Activated CD8-positive, alpha-beta T cell treated with anti-CD3 and anti-CD28 coated beads for 36 hours (primary cell): ENCODE measurements at places on chromosomes 1 and 21.

GRCh38 chr1:226982451-226983177 lies 42.5 kb downstream of the COQ8A start:
- no peak for DNase-seq

- no peak for DNase-seq
Measured at GRCh38 chr1:58575551-58576324, 1.3 kb downstream of the TACSTD2 start.

- DNase-seq, result no peak
Measured at GRCh38 chr21:36692835-36693488, 6.0 kb upstream of the SIM2 start.

GRCh38 chr1:929712-930632 lies 6.2 kb downstream of the SAMD11 start:
- no peak for DNase-seq

GRCh38 chr21:20613654-20614053 lies 384.6 kb upstream of the NCAM2 start:
- DNase-seq, result no peak

- no peak for DNase-seq
Measured at GRCh38 chr1:21604208-21604957, 64.8 kb downstream of the RAP1GAP start.
